ENCODE measurements at places on chromosomes 3 and 15.

DNA sequence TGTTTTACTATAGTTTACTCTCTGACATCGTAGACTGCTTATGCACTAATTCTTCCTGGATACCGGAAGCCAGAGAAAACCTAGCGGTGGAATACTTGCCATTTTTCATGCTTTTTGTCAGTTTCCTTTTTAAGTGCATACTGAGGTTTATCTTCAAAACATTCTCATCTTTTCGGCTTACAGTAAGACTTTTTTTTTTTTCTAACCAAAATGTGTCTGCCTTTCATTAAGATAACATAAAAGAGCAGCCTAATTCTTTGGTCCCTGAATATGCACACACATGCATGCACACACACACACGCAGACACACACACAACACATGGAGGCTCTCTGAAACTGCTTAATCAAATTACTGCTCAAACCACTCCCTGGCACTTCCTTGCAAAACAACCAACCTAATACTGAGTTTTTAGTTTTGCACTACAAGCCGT lies 1.3 kb downstream of the ZNF445 start:
- DNase-seq: no peak

- no peak for DNase-seq
These were observed 115.7 kb downstream of the PDZRN3 start for GRCh38 chr3:73509066-73509465.

GRCh38 chr3:107370907-107371306 lies 6.3 kb upstream of the CCDC54 start:
- DNase-seq: no peak

GRCh38 chr15:53841651-53842050 lies 82.2 kb upstream of the WDR72 start:
- no peak for DNase-seq

Measured in activated T-cell treated with anti-CD3 and anti-CD28 coated beads, Interleukin-2, amount 50 U/mL, for 48 hours (primary cell).